T-helper 9 cell (primary cell): ENCODE measurements at places on chromosomes 4 and X.

DNA sequence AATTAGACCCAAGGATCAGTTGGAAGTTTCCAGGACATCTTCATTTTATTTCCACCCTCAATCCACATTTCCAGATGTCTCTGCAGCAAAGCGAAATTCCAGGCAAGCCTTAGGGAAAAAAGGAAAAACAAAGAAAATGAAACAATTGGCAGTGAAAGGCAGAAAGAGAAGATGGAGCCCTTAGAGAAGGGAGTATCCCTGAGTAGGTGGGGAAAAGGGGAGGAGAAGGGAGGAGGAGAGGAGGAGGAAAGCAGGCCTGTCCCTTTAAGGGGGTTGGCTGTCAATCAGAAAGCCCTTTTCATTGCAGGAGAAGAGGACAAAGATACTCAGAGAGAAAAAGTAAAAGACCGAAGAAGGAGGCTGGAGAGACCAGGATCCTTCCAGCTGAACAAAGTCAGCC is at the start of gene PLP1:
TSS of gene PLP1 (plus strand) at position 295 of the 400 bp plus-strand sequence. CDS start 156 bp downstream, outside the sequence.
- no peak for DNase-seq

DNA sequence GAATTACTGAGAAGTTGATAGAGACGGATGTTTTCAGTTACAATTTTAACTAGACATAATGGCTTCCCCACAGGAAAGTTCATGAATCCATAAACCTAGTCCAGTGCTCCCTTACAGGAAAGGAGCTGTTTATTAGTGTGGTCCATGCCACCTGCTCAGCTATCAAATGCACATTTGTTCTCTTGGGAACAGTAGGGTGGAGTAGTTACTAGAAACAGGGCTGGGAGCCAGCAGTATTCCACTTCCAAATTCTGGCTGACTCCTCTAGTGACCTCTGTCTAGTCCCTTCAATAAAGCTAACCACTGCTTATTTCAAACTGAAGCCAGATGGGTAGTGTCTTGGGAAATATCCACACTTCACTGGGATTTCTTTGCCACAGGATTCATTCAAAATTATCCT is 88.4 kb upstream of the TLL1 start:
- DNase-seq = no peak

- DNase-seq = no peak
Observed at GRCh38 chrX:113539599-113540356, 699.1 kb upstream of the AMOT start.

GRCh38 chrX:13396924-13397323 is 77.1 kb upstream of the ATXN3L start:
- DNase-seq = no peak

- no peak for DNase-seq
Observed at GRCh38 chr4:170231377-170231776, 141.6 kb upstream of the AADAT start.

- DNase-seq = no peak
Observed at GRCh38 chr4:57182132-57182874, 72.1 kb upstream of the IGFBP7 start.

GRCh38 chrX:151776181-151776731 is 41.7 kb downstream of the CNGA2 start:
- DNase-seq = no peak

DNA sequence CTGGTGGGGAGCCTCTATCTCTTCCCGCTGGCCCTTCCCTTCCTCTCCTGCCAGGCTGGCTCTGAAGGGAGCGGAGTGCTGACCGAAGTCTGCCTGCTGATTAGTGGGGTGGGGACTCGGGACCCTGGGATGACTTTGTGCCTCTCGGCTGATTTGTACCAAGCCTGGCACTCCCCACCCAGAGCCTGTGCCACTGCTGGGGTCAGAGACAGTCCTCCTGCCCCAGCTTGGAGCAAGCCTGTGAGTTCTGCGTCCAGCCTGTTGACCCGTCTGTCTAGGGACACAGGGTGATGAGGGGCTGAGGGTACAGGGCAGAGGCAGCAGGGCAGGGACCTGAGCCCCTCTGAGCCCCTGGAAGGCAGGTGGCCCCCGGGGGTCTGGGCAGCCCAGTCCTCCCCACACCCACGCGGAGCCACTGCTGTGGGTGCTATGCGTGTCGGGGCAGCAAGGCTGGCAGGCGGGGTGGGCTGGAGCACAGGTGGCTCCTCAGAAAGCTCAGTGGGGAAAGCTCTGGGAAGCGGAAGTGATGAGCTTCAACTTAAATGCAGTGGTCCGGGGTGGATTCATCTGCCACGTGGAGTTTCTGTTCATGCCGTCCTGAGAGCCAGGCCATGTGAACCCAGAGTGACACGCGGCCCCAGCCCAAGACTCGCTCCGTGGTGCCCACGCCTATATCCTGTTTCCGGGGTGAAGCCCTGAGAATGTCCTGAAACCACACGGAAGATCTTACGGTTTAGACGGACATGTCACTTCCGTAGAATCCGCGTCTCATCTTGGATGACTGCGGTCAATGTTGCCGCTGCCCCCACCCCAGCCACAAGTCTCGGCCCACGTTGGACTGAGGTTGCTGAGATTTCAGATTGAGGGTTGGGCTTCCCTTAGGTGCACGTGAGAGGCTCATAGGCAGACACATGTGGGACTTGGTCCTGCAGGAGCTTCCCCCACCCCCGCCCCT is 21.1 kb upstream of the UVSSA start:
- no peak for DNase-seq

- DNase-seq = no peak
Observed at GRCh38 chr4:106095408-106095807, 200.1 kb downstream of the NPNT start.

DNA sequence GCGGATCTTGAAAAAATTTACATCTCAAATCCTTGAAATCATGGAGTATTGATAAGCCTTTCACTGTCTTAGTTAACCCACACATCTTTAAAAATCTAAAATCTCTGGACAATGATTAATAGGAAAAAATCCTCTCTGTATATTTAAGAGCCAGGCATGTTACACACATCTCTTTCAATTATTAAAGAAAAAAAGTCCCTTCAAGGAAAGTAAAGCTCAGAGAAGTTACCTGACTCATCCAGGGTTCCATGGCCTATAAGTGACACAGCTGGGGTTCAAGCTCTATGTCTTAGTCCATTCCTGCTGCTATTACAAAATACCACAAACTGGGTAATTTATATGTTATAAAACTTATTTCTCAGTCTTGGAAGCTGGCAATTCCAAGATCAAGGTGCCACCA is 14.2 kb upstream of the FGF16 start:
- no peak for DNase-seq

GRCh38 chr4:127000110-127000509 is 632.6 kb upstream of the INTU start:
- DNase-seq = no peak

GRCh38 chrX:140672840-140673731 is 36.5 kb upstream of the LINC00632 start:
- DNase-seq = no peak

GRCh38 chr4:2049811-2050210 is 9.3 kb upstream of the NAT8L start:
- no peak for DNase-seq

DNA sequence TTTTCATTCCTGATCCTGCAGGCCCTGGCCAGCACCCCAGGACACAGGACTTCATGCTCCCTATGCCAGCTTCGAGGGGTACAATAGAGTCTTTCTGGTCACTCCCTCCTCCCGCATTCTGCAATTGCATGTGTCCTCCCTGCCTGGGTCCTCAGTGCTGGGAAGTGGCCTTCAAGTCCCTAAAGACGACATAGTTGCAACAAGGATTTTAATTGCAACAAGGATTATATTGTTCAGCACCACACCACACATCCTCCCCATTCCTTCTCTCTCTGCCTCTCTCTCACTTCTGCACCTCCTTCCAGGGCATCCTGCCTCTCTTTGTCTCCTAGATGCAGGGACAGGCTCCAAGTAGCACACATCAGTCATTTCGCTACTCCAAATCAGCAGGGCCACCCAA is 25.5 kb downstream of the SCD5 start:
- no peak for DNase-seq

DNA sequence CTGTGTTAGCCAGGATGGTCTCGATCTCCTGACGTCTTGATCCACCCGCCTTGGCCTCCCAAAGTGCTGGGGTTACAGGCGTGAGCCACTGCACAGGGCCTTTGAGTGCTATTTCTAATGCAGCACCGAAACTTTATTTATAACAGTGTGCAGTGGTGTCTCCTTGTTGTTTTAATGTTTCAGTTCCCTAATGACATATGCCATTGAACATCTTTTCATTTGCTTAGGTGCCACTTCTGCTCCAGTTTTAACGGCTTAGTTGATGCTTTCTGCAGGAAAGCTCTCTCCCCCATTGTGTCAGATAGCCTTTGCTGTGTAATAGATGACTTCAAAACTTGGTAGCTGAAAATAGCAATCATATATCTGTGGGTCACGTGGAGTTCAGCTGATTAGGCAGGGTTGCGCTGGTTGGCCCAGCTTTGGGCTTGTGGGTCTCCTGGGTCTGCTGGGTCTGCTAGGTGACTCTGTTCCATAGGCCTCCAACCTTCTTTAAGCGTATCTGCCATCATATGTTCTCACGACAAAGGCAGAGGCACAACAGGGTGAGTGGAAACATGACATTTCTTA is 76.4 kb upstream of the SHISA3 start:
- no peak for DNase-seq

- no peak for DNase-seq
Observed at GRCh38 chr4:138310991-138311390, 68.8 kb upstream of the SLC7A11 start.

GRCh38 chr4:76296286-76296820 is 10.2 kb upstream of the STBD1 start:
- DNase-seq = no peak

DNA sequence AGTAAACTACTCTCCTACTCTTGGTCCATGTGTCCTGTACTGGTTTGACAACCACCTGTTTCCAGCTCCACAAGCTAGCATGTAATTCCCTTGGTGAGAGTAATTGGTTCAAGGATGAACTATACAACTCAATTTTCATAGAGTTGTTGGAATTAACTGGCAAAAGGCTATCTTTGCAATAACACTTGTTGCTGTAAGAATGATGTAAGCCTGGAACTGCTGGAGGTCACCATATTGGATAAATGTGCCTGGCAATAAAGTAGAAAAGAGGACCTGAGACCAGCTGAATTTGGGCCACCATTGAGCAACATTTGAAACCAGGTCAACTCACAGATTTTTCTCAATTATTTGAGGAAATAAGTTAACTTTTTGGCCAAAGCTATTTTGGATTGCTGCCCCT is 175.5 kb downstream of the CAMK2D start:
- no peak for DNase-seq

DNA sequence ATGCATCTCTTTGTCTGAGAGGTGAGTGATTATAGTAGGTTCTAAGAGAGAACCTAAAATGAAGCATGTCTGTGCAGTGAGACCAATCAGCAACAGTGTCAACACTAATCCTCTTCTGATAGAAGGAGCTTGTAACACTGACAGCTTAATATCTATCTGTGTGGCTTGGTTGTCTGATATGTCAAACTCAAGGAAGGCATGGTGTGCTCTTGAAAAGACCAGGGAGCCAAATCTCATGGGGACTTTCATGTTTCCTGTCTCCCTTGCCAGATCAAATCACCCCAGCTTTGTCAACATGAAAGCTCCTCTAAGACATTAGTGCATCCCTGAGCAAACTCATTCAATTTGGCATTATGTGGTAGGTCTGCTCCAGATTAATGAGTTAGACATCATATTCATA is 95.4 kb downstream of the ANOS1 start:
- DNase-seq = no peak

DNA sequence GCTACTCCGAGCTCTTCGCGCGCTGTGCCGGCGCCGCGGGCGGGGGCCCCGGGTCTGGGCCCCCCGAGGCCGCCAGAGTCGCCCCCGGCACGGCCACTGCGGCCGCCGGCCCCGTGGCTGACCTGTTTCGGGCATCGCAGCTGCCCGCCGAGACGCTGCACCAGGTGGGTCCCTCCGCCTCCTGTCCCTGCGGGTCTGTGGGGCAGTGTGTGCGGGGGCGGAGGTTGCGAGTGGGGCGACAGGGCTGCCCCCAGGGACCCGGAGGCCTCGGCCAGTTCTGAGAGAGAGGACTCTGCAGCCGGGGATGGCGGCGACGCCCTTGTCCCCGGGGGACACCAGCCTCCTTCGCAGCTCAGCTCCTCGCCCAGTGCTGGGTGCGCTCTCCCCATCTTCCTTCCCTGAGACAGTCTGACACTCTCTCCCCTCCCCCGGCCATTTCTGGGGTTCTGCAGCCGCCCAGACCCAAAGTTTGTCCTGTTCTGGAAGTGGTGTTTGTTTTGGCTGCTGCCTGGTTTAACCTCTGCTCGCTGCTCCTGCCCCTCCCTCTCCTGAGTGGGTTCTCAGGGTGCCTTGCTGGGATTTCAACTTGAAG is 609 bp downstream of the REPS2 start:
- peak; percentile 4 for DNase-seq

GRCh38 chr4:168696826-168697225 is 200.0 kb downstream of the PALLD start:
- no peak for DNase-seq

GRCh38 chrX:10526451-10526850 is 93.9 kb downstream of the MID1 start:
- no peak for DNase-seq

- DNase-seq = no peak
Observed at GRCh38 chr4:138507522-138507921, 265.4 kb upstream of the SLC7A11 start.

- no peak for DNase-seq
Observed at GRCh38 chr4:104859601-104860237, 287.0 kb upstream of the TET2 start.

DNA sequence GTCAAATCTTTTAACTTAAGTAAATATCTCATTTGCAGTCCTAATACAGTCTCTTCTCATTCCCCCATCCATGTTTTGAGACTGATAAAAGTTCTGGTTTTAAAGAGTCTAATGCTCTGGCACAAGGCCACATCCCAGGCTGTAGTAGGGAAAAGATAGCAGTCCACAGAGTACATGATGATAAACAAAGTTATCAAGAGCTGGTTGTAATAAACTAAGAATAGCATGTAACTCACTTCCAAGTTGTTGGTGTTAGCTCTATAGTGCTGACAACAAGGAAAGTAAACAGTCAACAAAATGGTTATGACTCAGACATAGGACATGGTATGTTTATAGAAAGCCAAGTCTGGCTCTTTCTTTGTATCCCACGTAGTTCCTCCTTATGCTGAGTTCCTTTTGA is 21.8 kb upstream of the AREG start:
- DNase-seq = no peak

DNA sequence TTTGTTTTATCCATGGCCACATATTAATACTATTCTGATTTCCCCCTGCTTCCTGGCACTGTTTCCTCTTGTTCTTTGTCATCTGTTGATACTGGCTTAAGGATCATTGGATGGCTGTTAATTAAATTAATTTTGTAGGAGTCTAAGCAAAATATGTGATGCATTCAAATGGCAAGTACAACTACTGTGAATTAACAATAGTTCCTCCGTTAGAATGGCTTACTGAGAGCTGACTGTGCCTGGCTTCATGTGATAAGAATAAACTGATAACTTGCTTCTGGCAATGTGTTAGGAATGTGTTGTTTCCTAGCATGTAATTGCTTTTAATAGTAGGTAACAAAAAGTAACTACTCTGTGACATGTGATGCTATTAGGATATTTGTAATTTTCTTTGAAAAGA is 98.5 kb downstream of the RPA4 start:
- DNase-seq = no peak
